ENCODE measurements at places on chromosomes 5 and 9. TPM values are rescaled to one million over a fixed set of nuclear protein-coding genes. Genes with fewer than 3 reads are reported as not detected.
A peak's percentile ranks its signal among the peaks of the same experiment; 100 is the strongest.

Gene UGT3A2
- not detected for total RNA-seq

- H3K27me3 ChIP-seq = peaks cover 18% of the 10 kb centered on the region
- peaks cover 14% of the 10 kb centered on the region for H3K36me3 ChIP-seq
- H3K27ac ChIP-seq = peak overlapping the region; percentile 2
- H3K4me1 ChIP-seq = peaks cover 19% of the 10 kb centered on the region
Observed at GRCh38 chr9:63817622-63818518, 1467.1 kb downstream of the FOXD4L5 start.

DNA sequence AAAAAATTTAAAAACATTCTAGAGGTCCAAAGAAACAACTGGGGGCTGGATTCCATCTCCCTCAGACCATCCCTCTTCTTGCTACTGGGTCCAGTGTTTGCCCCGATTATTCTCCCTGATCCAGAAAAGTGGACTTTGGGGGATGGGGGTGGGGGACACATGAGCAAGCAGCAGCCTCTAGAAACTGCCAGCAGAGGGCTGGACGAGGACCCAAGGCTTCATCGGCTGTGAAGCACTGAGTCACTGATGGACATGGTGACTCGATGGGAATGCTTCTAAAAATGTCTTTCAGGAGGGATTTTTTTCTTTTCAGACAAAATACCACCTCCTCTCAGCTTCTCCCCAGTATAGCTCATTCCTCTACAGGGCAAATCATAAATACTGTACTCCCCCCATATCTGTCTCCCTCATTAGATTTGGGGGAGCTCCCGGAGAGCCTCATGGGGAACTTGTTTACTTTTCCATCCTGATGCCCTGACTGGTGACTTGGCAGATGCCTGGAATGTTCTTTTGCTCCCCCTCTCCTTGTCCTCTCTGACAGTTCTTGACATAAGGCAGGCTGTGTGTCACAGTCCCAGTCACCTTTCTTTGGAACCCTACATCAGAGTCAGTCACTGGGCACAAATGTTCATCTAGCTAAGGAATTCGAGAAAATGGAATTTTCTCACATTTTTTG lies 67.2 kb upstream of the STC2 start:
- H3K27me3 ChIP-seq = peaks cover 15% of the 10 kb centered on the region
- H3K36me3 ChIP-seq = no peaks in the 10 kb centered on the region
- no peak overlapping the region for H3K4me3 ChIP-seq
- no peak overlapping the region for H3K27ac ChIP-seq
- no peak for DNase-seq

GRCh38 chr5:73030531-73030930 lies 74.7 kb downstream of the FCHO2 start:
- H3K4me3 ChIP-seq = no peak overlapping the region
- H3K27ac ChIP-seq = no peak overlapping the region
- no peaks in the 10 kb centered on the region for H3K27me3 ChIP-seq
- H3K4me1 ChIP-seq = no peaks in the 10 kb centered on the region
- H3K36me3 ChIP-seq = no peaks in the 10 kb centered on the region
- DNase-seq = no peak

- no peaks in the 10 kb centered on the region for H3K36me3 ChIP-seq
- peaks cover 6% of the 10 kb centered on the region for H3K27me3 ChIP-seq
- peak; percentile 87 for DNase-seq
- peaks cover 46% of the 10 kb centered on the region for H3K4me1 ChIP-seq
Observed at GRCh38 chr9:37408933-37409710, 13.4 kb upstream of the GRHPR start.

DNA sequence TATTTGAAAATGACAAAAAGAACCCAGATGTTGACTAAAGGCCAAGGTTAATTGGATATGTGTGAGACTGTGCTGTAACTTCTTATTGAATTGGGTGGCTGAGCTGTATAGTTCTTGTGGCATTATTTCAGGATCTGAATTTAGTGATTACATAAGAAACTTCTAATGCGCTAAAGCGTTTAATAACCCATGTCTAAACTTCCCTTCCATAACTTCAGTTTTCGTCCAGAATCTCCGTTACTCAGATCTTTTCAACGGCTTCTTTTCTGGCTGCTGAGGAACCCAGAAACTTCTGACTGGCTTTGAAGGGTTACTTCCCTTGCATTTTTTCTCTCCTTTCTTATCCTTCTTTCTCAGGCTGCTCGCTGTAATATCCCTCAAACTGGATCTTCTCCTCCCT lies 28.1 kb upstream of the C9orf72 start:
- no peak overlapping the region for H3K4me3 ChIP-seq
- no peak for DNase-seq
- no peak overlapping the region for H3K27ac ChIP-seq
- H3K27me3 ChIP-seq = no peaks in the 10 kb centered on the region
- no peaks in the 10 kb centered on the region for H3K4me1 ChIP-seq

DNA sequence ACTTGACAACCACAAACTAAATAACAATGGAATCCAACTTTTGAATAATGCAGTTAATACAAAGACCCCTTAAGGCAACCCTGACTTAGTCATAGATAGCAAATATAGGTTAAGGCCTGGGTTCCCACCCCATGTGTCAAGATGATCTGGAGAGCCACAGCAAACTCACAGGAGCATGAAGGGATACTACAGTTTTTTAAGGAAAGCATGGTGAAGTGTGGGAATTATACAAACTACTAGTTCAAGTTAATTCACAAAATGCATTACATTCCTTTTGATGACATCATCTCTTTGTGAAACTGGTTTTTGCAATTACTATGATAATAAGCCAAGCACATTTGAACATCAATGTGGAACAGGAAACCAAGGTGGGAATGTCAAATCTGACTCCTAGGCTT lies 50.6 kb downstream of the LHFPL2 start:
- peaks cover 13% of the 10 kb centered on the region for H3K27me3 ChIP-seq
- H3K27ac ChIP-seq = no peak overlapping the region
- no peak for DNase-seq
- no peaks in the 10 kb centered on the region for H3K36me3 ChIP-seq
- no peaks in the 10 kb centered on the region for H3K4me1 ChIP-seq
- H3K4me3 ChIP-seq = no peak overlapping the region

DNA sequence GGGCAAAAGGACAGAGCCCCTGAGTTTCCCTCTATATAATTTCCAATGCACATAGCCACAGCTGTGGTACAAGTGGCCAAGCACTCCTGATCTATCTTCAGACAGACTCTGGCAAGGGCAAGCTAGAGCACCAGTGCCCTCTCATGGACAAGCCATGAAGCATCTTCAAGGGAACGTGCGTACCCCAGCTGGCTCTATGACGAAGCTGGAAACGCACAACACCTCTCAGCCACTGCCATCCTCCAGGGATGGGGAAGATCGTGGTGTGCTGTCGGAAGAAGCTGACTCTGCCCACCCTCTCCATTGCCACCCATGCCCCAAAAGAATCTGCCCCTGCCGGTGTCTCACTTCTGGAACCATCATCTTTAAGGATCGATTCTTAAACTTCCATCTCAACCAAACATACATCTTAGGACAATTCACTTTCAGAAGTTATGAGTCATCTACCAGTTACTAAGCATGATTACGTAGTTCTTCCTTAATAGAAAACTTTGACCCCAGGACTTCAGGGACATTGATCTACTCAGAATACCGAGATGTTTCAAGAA lies 482.9 kb downstream of the AGTPBP1 start:
- no peaks in the 10 kb centered on the region for H3K4me1 ChIP-seq
- peaks cover 7% of the 10 kb centered on the region for H3K27me3 ChIP-seq
- no peak overlapping the region for H3K27ac ChIP-seq
